ENCODE measurements at places on chromosomes 16 and 17.

GRCh38 chr16:56295739-56296527 lies 104.6 kb downstream of the GNAO1 start:
- DNase-seq: no peak

DNA sequence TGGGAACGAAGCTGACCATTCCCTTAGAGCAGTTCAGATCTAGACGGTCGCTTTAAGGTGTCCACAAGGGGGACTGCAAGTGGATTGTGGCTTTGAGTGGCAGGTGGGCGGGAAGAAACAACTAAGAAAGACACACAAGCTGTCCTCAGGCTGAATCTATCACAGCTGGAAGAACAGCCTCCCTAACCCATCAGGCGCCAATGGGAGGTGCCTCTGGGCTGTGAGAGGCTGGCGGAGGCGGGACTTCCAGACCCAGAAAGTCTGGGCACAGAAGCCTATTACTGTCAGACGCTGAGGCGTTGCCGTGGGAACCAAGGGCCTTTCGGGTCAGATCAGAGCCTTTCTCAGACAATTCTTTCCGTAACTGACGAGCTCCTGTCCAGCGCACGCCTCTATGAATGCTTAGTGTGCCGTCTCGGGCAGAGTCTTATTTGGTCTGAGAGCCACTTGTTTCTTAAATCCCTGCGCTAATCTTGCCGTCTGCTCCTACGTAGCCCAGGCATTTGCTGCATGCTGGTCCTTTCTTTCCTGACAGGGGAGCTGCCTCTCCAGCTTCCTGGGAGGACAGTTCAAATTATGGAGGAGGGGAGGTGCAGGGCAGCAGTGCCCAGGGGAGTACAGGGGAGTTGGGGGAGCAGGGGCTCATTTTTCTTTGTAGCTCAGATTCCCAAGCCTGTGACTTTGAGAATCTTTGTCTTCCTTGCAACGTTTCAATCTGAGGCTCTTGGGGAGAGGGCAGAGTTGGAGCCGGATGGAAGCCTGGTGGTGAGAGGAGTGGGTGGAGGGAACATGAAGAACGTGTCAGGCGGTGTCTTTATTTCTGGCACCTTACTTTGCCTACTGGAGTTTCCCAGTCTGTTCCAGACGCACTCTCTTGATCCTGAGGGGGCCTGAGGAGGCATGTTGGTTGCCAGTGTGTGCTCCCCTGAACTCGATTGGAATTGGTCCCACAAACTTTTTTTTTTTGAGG lies 618.7 kb downstream of the KCNJ18 start:
- no peak for DNase-seq

- no peak for DNase-seq
These were observed 50.8 kb upstream of the ENDOV start for GRCh38 chr17:80364091-80364691.

GRCh38 chr16:65463652-65464260 lies 341.9 kb upstream of the CDH11 start:
- no peak for DNase-seq

DNA sequence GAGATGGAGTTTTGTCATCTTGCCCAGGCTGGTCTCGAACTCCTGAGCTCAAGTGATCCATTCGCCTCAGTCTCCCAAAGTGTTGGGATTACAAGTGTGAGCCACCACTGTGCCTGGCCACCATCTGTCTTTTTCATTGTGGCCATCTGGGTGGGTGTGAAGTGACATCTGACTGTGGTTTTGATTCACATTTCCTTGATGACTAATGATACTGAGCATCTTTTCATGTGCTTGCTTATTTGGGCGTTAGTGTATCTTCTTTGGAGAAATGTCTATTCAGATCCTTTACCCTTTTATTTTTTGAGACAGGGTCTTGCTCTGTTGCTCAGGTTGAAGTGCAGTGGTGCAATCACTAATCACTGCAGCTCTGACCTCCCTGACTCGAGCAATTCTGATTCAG lies 53.9 kb upstream of the ERN1 start:
- DNase-seq: no peak

DNA sequence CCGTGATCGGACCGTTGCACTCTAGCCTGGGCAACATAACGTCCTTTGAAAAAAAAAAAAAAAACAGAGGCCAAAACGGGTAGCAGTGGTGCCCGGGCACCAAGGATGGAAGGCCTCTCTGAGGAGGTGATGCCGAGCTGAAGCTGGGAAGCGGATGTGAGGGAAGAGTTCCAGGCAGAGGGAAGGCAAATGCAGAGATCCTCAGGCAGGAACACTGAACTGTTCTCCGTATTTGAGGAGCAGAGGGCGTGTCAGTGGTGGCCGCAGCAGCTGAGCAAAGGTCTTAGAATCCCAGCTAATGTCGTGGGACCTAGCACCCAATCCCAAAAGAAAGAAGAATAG lies 656 bp upstream of the KCTD13 start:
- no peak for DNase-seq

DNA sequence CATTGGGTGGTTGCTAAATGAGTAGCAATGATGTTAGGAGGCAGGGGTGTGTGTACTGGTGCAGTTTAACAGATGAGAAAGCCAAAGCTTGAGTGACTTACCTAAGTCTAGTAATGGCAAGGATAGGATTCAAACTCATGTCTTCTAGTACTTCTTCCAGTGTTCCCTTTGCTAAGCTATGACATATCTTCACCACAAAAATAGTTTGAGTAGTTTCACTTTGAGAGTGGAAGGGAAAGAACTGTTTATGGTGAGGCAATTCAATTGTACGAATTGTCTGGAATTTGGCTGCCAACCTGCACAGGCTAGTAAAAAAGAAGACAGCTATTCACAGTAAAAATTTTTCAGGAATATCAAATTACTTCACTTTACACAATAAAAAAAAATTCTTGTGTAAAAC lies 138.0 kb downstream of the NLK start:
- no peak for DNase-seq

DNA sequence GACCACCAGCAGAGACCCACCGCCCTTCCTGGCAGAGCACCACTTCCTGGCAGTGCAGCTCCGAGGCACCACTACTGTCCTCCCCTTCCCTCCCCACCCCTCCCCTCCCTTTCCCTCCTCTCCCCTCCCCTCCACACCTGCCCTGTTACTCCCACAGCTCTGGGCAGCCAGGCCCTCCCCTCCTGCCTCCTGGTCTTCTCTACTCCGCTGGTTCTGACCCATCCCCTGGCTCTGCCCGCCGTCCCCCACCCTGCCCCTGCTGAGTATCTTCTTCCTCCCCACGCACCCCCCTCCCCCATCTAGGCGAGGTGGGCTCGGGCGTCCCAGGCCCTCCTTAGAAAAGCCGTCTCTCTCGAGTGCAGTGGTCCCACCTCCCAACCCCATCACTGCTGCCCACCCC lies 77.7 kb downstream of the AMFR start:
- DNase-seq: no peak

DNA sequence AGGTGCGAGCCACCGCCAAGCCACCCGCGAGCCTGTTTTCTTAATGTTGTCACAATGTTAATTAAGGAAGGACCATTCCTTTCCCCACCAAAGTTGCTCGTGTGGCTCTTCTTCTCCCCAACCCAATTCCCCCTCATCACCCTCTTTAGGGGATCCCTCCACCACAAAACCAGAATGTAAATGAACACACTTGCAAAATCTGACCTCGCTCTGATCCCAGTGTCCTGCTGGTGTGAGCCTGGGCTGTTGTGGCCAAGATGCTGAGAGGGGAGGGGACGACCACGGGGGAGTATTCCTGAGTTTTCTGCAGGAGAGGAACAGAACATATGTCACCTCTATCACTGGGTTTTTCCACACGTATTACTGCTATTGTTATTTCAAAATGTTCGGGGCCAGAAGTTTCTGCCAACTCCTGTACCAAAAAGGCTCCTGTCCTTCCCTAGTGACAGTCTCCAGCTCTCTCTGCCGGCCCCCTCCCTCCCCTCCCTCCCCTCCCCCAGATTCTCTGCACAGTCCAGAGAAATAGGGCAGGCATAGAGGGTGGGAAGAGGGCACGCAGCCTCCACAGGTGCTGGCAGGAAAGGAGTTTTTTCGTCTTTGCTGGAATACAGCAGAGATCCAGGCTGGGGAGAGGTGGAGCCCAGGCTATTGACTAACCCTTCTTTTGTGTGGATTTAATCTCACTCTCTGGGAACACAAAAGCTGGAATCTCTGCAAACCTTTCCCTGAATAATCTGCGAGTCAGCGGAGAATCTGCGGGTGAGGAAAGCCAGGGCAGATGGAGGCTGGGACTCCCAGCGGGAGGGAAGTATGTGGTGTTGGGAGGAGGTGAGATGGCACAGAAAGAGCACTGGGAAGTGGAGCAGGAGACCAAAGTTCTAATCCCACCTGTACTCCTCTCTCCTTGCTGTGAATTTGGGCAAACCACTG lies 4.5 kb upstream of the CA4 start:
- no peak for DNase-seq

DNA sequence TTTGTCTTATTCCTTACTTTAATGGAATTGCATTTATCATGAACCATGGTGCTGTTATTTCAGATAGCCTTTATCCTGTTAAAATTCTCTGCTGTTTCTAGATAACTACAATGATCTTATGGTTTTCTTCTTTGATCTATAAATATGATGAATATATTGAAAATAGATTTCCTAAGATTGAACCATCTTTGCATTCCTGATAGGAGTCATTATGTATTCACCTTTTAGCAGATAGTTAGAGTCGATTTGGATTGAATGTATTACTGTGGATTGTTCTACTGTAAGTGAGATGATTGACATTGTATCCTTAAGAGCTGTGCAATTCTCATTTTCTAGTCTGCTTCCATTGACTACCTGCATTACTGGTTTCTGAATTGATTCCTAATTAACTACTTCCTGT lies 165.0 kb upstream of the CACNG3 start:
- DNase-seq: no peak

DNA sequence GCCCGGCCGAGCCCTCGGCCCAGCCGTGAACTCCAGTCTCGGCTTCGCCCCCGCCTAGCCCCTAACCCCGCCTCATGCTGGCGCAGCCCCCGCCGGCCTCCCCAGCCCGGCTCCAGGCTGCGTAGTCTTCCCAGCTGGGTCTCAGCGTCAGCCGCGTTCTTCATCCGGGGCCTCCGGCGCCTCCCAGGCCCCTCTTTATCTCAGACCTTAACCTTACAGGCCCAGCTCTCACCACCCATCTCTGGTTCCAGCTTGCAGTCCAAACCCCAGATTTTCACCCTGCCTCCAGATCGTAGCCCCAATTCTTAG lies at the start of gene PROCA1:
Gene PROCA1, minus strand, starts transcription at position 166 of the 309 bp plus-strand sequence. CDS start 228 bp downstream, outside the sequence.
- no peak for DNase-seq

DNA sequence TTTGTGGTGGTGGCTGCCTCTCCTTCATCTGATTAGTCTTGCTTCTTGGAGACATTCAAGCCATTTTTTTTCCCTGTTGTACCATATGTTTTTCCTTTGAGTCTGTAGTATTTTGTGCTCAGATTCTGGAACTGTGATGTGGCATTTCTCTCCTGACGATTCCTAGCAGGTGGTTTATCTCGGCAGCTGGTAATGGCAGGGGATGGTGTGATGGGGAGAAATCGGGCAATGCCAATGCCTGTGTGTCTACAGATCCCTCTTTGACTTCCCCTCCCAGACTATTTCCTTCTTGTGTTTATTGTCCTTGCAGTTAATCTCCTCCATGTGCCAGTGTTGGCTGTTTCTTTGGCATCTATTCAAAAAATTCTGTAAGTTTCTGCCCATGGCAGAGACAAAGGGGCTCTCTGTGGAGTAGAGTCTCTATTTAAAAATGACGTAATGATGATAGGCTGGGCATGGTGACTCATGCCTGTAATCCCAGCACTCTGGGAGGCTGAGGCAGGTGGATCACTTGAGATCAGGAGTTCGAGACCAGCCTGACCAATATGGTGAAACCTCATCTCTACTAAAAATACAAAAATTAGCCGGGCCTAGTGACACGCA lies 90.2 kb upstream of the ERCC4 start:
- no peak for DNase-seq

GRCh38 chr17:12536021-12536420 lies 129.7 kb upstream of the MYOCD start:
- no peak for DNase-seq

DNA sequence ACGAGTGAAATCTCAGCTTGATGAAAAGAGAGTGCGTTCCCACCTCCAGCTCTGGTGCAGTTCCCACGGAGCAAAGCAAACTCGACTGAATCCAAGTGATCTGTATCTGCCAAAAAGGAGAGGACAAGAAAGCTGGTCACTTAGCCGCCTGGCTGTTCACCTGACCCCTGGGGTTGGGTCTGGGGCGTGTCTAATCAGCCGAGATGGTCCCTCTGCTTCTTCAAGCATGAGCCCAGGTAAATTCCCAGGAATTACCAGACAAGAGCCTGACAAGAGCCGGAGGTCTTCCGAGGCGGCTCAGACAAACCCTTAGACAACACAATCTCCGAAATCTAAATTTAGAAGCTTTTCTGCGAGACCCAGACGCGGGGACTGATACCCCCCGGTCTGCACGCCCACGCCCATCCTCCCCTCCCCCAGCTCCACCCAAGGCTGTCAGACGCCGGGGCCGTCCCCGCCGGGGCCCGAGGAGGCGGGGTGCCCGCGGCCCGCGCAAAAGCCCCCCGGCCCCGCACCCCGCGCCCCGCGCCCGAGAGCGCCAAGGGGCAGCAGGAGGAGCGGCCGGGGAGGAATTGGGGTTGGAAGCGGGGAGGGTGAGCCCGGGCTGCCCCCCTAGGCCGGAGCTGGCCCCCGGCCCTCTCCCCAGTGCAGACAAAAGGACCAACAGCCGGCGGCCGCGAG lies 674 bp downstream of the ZNF821 start:
- DNase-seq: peak; percentile 67

DNA sequence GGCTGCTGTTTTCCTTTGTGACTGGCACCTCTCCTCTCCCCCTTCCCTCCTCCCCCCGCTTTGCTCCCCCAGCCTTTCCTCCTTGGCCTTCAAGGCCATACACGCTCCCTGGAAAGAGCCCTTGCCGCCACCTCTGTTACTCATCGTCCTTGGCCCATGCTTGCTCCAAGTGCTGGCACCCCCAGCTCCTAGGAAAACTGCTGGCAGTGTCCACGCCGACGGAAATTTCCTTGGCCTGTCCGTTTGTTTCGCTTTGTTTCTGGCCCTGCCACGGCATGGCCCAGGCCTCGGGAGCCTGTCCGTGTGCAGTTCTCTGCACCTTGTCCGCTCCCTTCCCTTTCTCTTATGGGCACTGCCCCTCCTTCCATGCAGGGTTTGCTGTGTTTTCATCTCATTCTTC lies 18.0 kb downstream of the CA5A start:
- no peak for DNase-seq

DNA sequence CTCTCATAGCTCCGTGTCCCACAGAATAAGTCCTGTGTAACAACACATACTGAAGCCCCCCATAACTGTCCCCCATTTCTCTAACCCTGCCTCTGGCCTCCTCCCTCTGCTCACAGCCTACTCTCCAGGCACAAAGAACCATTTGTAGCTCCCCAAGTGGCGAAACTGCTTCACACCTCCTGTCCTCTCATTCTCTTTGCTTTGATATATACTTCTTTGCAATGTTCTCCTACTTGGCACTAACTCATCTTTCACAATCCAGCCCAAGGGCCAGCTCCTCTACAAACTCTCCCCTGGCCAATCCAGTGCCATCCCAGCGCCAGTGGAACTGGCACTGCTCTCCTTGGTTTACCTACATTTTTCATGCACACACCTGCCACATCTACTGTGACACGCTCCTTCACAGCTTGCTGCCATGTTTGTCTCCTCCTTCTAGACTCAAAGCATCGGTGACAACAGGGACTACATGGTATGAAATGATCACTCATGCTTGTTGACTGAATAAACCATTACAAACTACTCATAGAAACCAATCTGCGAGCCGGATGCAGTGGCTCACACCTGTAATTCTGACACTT lies 12.8 kb downstream of the CYTH1 start:
- DNase-seq: no peak

- DNase-seq: no peak
These were observed 6.2 kb upstream of the CYLD start for GRCh38 chr16:50735629-50736122.

GRCh38 chr16:22265351-22265750 lies 31.9 kb upstream of the POLR3E start:
- no peak for DNase-seq

- DNase-seq: no peak
These were observed 232.3 kb downstream of the KATNIP start for GRCh38 chr16:27781981-27782880.
